T47D (cell line): ENCODE measurements at places on chromosomes 1 and 21.
A peak's percentile ranks its signal among the peaks of the same experiment; 100 is the strongest.

- DNase-seq = no peak
Measured at GRCh38 chr1:9340864-9341263, 48.2 kb downstream of the SPSB1 start.

GRCh38 chr1:173329726-173330125, 122.6 kb upstream of the TNFSF4 start:
- DNase-seq = no peak

DNA sequence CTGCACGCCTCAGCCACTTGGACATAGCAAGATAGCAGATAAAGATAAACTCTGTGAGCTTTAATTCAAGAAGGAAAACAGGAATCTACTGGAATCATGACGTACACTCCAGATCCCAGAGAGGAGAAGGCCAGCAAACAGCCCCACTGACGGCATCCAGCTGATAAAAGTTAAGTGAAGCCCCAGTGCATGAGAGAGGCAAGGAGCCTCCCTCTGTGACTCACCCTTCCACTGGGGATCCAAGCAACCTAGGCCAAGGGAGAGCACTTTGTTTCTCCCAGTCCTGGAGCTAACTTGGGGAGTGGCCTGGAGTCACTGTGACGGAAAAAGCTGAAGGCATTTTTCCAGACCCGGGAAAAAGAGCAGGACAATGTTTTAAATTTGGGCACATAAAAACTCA, 270.0 kb downstream of the AKT3 start:
- no peak for DNase-seq

DNA sequence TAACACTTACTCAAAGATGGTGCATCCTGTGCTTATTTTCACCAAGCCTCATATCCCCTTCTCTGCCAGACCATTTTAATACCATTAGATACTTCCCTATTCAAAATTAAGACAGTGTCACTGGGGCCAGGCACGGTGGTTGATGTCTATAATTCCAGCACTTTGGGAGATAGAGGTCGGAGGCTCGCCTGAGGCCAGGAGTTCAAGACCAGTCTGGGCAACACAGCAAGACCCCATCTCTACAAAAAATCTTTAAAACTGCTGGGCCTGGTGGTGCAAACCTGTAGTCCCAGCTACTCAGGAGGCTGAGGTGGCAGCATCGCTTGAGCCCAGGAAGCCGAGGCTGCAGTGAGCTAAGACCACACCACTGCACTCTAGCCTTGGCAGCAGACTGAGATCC, 28.2 kb downstream of the APP start:
- DNase-seq = no peak

GRCh38 chr1:116020668-116021272, 44.5 kb downstream of the SLC22A15 start:
- DNase-seq = peak; percentile 13

DNA sequence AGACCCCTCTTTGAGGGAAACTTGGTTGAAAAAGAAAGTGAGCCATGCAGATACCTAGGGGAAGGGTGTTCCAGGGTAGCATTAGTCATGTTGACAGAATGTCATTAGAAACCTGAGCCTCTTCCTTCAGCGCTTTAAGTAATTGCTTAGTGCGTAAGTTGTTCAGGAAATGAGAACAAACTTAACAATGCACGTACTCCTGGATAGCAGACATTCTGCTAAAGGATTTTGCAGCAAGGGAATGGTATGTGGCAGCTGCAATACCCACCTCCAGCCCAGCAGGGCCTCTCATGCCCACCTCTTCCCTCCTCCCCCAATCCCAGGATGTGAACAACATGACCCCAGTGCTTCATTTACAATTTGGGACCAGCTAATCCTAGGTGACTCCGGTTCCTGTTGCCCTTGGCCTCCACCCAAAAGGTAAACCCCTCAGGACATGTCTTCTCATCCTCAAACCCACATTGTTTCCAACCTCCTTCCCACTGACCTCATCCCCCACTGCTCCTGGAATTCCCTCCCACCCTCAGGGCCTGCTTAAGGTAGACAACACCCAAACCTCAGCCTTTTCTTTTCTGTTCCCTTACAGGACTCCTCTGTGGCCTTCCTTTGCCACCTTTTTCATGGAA, 98.0 kb upstream of the BCAR3 start:
- peak; percentile 97 for DNase-seq

GRCh38 chr1:158353303-158354075, at the start of gene CD1E:
CD1E (plus strand) TSS chr1:158353894; CDS start chr1:158353989, 95 bp downstream.
- no peak for DNase-seq

- DNase-seq = no peak
Measured at GRCh38 chr21:14092834-14093560, 117.8 kb downstream of the LIPI start.

- no peak for DNase-seq
Measured at GRCh38 chr1:185846672-185847444, 112.7 kb downstream of the HMCN1 start.

DNA sequence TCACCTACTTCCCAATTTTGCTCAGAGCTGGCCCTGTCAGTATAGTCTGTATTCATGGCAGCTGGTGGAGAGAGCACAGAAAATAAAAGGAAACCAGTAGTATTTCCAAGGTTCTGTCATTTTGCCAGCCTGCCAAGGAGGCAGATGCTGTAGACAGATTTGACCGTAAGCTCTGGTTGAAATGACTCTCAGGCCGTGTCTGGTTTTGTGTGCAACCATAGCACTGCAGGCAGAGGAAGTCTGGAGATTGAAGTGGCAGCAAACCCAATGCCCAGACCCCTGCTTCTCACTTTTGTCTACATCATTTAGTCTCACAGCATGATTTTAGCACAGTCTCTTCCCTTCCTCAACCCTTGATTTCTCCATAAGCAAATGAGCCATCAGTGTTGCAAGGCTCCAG, 291.7 kb downstream of the PAPPA2 start:
- DNase-seq = no peak

DNA sequence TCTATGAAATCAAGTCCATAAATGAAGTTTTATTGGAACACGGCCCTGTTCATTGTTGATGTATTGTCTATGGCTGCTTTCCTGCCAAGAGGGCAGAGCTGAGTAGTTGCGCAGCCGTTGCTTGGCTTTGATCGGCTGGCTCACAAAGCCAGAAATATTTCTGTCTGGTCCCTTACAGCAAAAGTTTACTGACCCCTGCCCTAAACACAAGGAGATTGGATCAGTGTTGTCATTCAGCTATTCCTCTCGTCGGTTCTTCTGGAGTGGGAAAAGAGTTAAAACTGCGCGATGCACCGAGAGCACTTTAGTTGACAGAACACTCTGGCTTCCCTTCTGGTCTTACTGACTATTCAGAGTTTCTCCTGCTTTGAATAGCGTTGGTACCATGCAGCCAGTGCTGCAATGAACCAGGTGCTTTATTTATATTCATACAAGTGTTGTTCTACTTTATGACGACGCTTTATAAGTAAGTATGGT, 868 bp downstream of the ZBTB40 start:
- DNase-seq = peak; percentile 65

DNA sequence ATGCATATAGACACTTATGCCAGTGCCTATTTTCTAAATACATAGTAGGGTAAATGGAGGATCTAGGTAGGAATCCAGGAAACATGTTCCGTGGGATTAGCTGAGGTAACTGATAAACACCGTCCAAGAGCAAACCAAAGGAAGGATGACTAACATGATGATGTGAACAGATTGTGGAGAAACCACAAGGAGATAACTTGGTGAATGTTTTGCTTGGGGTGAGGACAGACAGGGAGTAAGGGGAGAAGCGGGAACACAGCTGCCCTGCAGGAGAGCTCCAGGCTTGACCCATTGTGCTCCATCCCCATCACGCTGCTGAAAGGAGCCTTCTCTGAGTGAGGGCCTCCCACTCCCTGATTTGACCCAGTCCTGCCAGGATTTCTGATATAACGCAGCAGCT, 87.0 kb upstream of the ZC3H11B start:
- DNase-seq = no peak

GRCh38 chr1:71039661-71040262, 7.9 kb downstream of the PTGER3 start:
- DNase-seq = no peak

DNA sequence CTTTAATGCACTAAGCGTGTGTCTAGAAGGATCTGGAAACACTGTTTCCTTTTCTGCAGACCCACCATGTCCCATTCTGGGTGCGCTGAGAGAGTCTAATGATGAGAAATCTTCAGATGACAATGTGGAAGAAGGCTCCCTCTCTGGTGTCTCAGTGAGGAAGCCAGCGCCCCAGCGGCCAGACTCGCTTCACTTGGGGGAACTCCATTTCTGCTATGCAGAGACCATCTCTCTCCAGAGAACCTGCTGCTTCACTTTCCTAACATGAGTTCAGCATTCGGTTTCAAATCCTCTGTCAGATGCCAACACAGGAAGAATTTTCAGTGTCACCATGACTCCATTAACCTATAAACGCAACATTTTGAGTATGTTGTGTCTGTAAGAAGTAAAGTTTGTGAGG, 121.8 kb downstream of the SYF2 start:
- DNase-seq = no peak

- no peak for DNase-seq
Measured at GRCh38 chr1:1614204-1614953, 921 bp upstream of the MIB2 start.

GRCh38 chr1:58108783-58109182, 437.7 kb downstream of the OMA1 start:
- DNase-seq = no peak

DNA sequence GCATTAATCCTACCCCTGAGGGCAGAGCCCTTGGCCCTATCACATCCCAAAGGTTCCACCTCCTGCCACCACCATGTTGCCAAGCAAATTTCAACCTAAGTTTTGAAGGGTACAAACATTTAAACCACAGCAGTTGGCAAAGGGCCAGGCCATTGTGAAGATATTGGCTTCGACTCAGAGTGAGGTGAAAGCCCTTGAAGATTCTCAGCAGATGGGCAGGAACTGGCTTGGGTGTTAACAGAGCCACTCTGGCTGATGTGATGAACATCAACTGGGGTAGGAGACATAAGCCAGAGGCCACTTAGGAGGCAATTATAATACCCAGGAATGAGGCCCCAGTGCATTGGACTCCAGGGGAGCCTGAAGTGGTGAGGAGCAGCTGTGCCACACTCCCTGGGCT, 207.7 kb upstream of the KAZN start:
- no peak for DNase-seq

DNA sequence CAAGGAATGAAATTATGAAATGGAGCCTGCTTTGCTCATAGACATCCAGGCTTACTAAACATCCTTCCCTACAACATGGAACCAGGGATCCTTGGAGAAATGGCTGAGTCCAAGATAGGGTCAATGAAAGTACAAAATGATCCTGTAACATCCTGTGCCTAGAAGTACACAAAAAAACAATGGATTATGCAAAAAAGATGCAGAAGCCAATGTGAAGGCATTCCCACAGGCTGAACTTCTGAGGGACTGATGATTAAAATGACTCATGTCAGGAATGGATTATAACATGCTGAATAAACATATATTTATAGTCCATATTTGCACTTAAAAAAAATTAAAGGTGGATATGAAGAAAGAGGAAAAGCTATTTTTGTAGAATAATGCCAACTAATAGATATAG, 10.4 kb upstream of the HOOK1 start:
- DNase-seq = no peak

- no peak for DNase-seq
Measured at GRCh38 chr1:111406321-111406768, 21.2 kb downstream of the OVGP1 start.

GRCh38 chr1:32273391-32274208, 18.3 kb upstream of the HDAC1 start:
- DNase-seq = no peak

- no peak for DNase-seq
Measured at GRCh38 chr1:84539972-84540371, 33.6 kb upstream of the GNG5 start.

GRCh38 chr1:170221031-170221430, 75.3 kb downstream of the NTMT2 start:
- DNase-seq = no peak

- DNase-seq = no peak
Measured at GRCh38 chr1:199472018-199472417, 555.5 kb upstream of the NR5A2 start.
